ENCODE measurements at places on chromosomes 12 and 14.
A peak's percentile ranks its signal among the peaks of the same experiment; 100 is the strongest.

DNA sequence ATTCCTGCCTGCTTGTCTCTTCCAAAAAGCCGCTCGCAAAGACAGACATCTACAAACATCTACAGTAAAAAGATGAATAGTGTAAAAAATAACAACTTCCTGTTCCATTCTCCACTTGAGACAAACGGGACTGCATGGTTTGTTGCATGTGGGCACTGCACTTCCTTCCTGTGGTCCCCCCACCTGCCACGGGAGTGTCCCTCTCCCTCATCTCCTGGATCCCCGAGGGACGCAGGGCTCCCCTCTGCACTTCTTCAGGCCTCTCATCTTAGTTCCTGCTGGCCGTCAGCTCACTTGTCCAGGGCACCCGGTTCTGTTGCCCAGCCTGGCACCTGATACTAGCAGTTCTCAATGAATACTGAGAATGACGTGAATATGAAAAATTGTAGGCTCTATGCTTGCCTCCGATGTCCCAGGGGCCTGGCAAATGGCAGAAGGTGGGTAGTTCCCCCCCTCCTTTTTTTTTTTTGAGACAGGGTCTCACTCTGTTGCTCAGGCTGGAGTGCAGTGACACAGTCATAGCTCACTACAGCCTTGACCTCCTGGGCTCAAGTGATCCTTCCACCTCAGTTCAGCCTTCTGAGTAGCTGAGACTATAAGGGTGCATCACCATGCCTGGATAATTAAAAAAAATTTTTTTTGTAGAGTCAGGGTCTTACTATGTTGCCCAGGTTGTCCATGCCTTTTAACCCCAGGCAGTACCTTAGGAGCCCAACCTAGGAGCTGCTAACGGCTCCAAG, 3.5 kb upstream of the KLC1 start:
- DNase-seq = no peak

- DNase-seq = no peak
Observed at GRCh38 chr14:38929416-38929815, 173.6 kb downstream of the SEC23A start.

- no peak for DNase-seq
Observed at GRCh38 chr12:118922405-118922804, 58.9 kb upstream of the SRRM4 start.

GRCh38 chr12:45725631-45726602, 3.6 kb upstream of the ARID2 start:
- DNase-seq = peak; percentile 22

DNA sequence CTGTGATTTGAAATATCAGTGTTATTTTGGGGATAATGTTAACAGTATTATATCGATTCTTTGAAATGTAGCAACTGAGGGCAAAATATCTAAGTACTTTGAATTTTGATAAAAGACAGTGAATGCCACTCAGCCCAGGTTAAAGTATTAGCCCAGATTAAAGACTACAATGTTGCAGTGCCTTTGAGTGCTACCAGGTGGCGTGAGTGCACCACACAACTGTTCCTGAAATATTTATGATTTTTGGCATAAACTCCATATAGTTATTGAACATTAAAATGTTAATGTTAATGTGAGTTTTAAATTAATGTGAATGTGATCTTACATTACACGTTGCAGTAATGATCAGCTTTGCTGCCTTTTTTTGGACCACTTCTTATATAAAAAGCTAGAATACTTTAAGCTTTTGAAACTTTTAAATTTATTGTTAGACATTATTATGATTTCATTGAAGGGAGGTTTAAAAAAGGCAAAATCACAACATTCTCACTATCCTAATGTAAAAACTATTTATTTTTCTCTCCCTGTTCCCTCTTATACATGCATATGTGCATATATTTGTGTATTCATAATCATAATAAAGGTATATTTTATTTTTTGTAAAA, 22.5 kb downstream of the MRPS35 start:
- no peak for DNase-seq

GRCh38 chr14:101463566-101464171, 97.6 kb upstream of the DIO3 start:
- DNase-seq = no peak

DNA sequence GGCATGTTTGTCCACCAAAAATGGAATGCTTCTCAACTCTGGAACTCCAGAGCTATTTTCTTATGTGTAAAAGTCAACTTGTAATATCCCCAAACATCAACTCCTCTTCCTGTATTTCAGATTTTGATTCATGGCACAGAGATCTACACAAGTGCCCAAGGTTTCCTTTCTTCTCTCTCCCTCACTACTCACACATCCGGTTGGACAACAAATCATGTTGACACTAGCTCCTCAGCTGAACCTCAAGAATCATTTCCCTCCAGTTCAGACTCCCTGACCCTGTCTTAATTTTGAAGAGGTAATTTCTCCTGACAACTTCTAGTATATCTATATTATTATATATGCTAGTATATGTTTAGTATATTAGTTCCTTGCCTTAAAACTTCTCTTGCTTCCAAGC, 485.4 kb upstream of the CCDC196 start:
- no peak for DNase-seq

DNA sequence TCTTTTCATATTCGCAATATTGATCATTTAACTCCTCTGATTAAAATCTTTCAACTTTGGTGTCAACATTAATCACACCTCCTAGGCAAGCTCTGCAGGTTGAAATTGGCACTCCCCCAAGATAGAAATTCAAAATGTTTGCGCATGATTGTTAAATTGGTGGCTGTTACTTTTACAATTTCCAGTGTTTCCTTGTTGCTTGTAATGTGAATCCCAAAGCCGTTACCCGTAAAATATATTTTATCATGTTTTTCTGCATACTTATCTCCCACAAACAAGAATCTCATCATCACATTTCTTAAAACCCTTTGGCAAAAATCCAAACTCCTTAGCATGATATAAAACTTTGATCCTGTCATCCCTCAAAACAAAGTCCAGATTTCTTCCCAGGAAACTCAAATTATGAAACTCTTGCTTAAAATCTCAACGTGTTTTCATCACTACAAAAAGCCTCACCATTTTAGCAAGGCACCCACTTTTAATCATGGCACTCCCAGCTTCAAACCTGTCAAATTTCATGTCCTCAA, 14.7 kb downstream of the RTL1 start:
- DNase-seq = no peak

- no peak for DNase-seq
Observed at GRCh38 chr12:126084480-126084879, 1019.2 kb downstream of the AACS start.

DNA sequence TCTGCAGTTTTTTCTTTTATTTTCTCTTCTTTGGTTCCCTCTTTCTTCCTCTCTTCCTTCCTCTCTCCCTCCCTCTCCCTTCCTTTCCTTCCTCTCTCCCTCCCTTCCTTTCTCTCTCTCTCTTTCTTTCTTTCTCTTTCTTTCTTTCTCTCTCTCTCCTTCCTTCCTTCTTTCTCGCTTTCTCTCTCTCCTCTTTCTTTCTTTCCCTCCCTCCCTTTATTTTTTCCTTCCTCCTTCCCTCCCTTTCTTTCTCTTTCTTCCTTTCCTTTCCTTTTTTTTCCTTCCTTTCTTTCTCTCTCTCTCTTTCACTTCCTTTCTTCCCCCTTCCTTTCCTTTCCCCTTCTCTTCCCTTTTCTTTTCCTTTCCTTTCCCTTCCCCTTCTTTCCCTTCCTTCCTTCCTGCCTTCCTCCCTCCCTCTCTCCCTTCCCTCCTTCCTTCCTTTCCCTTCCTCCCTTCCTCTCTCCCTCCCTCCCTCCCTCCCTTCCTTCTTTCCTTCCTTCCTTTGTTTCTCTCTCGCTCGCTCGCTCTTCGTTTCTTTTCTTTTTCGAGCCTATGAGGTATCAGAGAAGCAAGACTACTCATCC, 13.7 kb downstream of the CFAP54 start:
- no peak for DNase-seq

DNA sequence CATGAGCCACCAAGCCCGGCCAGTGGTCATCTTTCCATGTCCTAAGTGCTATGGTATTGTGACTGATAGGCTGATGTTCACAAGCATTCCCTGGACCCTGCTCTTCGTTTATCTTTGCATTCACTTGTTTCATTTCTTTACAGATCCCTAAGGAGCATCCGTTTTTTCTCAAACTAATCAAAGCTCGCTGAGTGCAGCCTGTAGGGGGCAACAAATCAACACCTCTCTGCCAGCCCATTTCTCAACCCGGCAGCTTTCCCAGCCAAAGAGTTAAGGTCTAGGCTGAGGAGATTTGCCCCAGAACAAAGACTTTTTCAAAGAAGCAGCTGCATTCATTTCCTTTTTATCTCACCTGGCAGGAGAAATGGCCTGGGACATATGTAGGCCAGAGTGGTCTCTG, 12.1 kb downstream of the SIRT4 start:
- DNase-seq = no peak

- DNase-seq = no peak
Observed at GRCh38 chr12:4284306-4284705, 10.7 kb downstream of the CCND2 start.

DNA sequence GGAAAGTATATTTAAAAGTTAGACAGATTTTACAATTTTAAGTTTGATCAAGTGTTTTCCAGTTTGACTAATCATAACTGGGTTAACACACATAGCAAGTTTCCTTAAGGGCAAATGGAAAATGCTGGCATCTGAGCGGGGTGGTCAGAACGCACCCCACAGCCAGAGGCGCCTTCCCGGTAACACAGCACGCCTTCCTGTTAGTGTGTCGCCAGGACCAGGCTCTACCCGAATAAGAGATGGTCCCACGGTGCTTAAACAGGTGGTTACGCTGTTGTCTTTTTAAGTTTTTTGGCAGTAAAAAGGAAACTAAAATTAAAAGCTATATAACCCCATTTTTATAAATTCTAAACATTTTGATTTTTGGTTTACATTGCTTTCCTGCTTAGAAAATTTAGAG, 28.0 kb downstream of the BDKRB1 start:
- DNase-seq = no peak

- no peak for DNase-seq
Observed at GRCh38 chr14:32121948-32122347, 44.8 kb downstream of the ARHGAP5 start.

DNA sequence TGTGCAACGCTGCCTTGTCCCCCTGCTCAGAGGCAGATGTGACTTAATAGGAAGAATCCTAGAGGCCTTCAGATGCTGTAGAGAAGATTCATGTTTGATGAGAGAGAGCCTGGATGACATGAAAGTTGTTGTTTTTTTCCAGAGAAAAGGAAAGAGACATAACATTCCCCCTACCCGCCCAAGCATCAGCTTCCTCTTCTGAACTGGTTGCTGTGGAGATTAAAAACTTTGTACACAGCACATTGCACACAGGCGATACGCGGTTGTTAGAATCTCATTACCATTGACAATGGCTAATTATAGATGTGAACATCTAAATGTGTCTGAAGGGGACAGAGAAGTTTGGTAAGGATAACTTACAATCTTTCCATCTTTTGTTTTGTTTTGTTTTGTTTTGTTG, 13.6 kb upstream of the ETFBKMT start:
- no peak for DNase-seq

DNA sequence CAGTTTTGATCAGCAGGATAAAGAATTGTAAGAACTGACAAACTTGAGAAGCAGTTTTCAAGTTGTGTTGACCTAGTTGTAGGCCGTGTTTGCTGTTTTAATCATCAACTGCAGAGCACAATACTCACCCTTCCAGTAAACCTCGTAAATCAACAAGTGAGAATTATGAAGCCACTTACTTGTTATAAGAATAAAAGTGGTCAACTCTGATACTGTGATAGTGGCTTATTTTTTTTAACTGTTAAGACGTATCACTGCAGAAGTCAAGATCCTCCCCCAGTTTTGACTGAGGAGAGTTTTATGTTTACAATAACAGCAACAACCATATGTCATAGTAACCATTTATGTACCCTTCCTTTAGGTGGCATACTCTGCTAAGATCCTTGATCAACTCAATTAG, 100.8 kb upstream of the DACT1 start:
- DNase-seq = no peak

DNA sequence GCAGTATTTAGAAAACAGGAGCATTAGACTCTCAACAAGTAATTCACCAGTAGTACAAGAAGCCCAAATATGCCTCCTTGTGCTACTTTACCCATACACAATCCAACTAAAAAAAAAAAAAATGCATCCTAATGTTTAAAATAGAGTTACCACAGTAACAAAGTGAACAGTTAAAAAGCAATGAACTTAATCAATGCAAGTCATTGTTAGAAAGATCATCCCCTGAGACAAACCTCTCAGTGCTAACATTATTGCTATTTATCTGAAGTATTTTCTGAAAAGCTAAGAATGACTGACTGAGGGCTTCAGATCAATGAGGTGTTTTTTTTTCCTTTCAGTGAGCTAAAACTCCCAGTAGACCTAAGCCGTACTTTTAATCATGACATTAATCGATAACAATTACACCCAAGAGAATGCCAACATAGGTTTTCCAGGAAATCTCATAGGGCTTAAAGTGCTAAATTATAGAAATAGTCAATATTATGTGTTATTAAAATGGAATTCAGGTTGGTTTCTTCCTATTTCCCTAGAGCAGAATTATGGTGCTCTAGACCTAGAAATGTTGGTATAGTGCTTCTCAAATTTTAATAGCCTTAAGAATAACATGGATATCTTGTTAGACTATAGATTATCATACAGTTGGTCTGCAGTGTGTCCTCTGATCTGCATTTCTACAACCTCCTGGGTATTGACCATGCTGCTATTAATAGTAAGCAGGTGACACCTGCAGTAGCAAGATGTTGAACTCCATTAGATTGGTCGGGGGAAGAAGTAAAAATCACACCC, 123.0 kb downstream of the PRKD1 start:
- no peak for DNase-seq

DNA sequence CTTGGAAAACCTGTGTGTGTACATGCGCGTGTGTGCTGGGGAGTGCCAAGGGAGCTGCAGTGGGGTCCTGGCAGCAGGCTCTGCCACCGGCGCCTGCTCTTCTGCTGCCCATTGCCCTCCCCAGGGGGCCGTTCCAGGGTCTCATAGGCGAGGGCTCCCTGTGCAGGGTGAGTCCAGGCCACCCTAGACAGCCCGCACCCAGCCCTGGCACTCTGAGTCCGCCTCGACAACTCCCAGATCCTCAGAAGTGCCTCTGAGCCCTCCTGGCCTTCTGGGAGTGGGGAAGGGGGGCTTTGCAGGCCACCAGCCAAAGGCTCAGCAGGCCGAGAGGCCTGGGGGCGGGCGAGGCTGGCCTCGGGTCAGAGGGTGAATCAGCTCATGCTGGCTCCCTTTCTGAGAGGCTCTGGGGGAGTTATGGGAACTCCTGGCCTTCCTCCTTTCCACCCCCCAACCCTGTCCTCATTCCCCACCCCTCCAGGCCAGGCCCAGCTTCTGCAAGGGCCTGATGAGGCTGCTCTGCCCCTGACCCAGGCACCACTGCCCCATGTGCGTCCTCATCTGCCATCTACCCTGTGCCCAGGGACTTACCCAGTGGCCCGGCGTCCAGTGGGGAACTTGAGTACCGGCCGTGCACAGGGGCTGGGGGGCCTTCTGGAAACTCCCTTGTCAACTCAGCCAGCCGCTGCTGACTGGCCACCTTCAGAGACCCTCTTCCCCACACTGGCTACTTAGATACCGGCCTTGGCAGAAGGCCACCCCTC, 2.1 kb upstream of the TEDC1 start:
- DNase-seq = no peak

GRCh38 chr14:28766469-28766955, at the start of gene FOXG1:
FOXG1 (plus strand) TSS chr14:28766787; CDS start chr14:28767280, 493 bp downstream.
- peak; percentile 66 for DNase-seq
